Left cardiac atrium (tissue), 4 donors: ENCODE measurements at places on chromosomes 12 and 14. TPM values are rescaled to one million over a fixed set of nuclear protein-coding genes. Genes with fewer than 3 reads are reported as not detected.

The OR10G2 gene
- total RNA-seq = not detected

The ANKRD9 gene
- total RNA-seq = 97.0 TPM

The FAM222A gene
- total RNA-seq = 21.8 TPM

The BBOF1 gene
- total RNA-seq = 4.0 TPM

The TAS2R43 gene
- total RNA-seq = not detected

The RFX4 gene
- not detected for total RNA-seq

The PTPRR gene
- 0.86 TPM for total RNA-seq

The BIN2 gene
- 3.2 TPM for total RNA-seq

The CELA1 gene
- not detected for total RNA-seq

The MRPL42 gene
- 51.8 TPM for total RNA-seq

The B4GALNT1 gene
- 2.4 TPM for total RNA-seq

- no peak for DNase-seq
Measured at GRCh38 chr12:76153616-76154015, 69.1 kb upstream of the NAP1L1 start.

- no peak for DNase-seq
Measured at GRCh38 chr12:84924981-84925380, 12.4 kb upstream of the SLC6A15 start.

GRCh38 chr12:132677492-132677891, 9.7 kb downstream of the POLE start:
- DNase-seq = no peak

- DNase-seq = no peak
Measured at GRCh38 chr14:66405158-66405557, 81.0 kb upstream of the CCDC196 start.

- DNase-seq = no peak
Measured at GRCh38 chr12:45431126-45431525, 215.2 kb downstream of the ANO6 start.

DNA sequence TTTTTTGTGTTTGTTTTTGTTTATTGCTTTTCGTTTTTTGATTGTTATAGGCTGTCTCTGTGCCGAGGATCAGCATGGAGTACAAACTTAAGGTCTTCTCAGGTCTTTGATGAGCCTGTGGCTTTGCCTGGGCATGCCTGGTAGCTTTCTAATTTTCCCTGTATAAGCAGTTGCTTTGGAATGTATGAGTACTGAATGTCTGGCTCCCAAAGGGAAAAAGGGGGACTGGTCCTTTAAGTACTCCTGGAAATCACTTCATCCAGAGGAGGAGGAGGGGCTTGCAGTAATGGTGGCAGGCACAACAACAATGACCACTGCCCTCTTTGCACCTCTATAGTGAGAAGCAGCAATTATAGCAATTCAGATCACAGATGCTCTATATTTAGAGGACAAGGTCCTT, 67.6 kb upstream of the TTC7B start:
- no peak for DNase-seq

DNA sequence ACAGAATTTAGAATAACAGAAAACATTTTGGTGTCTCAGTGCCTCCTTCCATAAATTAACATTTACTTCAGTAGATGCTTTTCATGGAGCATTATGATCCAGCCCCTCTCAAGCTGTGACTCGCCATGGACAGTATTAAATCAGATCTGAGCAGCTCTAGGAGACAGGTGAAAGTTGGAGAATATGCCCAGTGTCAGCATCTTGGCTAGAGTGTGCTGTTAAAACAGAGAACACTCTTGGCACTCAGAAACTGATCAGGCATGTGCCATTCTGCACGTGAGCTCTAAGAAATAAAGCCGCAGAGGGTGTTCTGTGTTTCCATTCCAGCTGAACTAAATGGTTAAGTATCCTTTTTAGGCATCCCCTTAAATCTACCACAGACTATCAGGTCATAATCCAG, 68.0 kb downstream of the DIP2B start:
- no peak for DNase-seq

- no peak for DNase-seq
Measured at GRCh38 chr12:116707751-116708150, 30.1 kb downstream of the SPRING1 start.

GRCh38 chr12:69660164-69660863, 38.8 kb downstream of the BEST3 start:
- DNase-seq = no peak

DNA sequence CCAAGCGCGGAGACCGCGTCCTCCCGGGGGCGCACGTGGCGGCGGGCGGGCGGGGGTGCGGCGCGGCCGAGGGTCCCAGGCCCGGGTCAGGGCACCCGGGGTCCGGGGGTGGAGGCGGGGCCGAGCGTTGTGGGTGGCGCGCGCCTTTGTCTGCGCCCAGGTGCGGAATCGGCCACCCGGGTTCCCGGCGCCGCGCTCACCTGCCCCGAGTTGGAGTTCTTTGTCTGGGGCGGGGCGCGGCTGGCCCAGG, 50.1 kb downstream of the LRCOL1 start:
- DNase-seq = no peak

- DNase-seq = no peak
Measured at GRCh38 chr12:88756153-88756552, 175.9 kb upstream of the KITLG start.

- no peak for DNase-seq
Measured at GRCh38 chr12:43861840-43862150, 25.9 kb downstream of the TMEM117 start.

GRCh38 chr12:128336204-128337070, 69.5 kb downstream of the TMEM132C start:
- no peak for DNase-seq

DNA sequence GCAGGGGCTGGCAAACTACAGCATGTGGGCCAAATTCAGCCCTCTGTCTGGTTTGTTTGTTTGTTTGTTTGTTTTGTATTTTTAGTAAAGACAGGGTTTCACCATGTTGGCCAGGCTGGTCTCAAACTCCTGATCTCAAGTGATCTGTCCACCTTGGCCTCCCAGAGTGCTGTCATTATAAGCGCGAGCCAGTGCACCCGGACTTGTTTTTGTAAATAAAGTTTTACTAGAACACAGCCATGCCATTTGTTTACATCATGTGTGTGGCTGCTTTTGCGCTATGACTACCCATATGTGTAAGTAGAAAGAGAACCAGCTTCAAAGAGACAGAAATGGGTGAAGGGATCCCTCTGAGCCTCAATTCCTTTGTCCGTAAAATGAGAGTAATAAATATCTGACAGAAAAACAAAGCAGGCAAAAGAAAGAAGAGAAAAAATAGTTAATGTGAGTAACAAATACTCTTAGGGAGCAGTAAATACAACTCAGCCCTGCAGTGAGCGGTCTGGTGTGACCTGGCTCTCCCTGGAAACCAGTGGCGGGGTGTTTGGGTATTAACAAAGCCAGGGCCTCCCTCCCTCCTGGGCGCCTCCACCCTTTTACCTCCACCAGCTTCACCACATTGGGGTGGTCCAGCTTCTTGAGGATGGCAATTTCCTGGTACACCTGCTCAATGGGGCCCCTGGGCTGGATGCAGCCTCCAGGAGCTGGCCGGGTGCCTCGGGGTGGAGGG, 33.1 kb downstream of the CAMKK2 start:
- no peak for DNase-seq

GRCh38 chr12:101875162-101875561, 2.2 kb upstream of the DRAM1 start:
- no peak for DNase-seq

GRCh38 chr12:98456041-98456440, 59.3 kb upstream of the TMPO start:
- no peak for DNase-seq

DNA sequence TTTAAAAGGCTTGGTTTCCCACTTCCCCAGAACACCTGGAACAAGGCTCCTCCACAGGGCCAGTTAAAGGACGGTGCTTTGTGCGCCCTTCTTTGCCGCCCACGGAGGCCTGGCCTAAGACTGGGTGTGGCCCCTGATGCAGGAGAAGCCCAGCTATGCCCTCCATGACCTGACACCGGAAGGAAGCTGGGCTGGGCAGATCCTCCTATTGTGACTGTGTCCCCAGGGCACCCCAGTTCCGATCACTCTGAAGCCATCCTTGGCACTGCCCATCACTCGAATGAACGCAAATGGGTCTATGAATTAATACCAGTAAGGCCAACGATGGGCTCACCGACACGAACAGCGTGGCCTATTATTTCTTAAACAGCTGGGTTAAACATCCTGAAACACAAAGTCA, 42.6 kb downstream of the FBXO21 start:
- DNase-seq = no peak

DNA sequence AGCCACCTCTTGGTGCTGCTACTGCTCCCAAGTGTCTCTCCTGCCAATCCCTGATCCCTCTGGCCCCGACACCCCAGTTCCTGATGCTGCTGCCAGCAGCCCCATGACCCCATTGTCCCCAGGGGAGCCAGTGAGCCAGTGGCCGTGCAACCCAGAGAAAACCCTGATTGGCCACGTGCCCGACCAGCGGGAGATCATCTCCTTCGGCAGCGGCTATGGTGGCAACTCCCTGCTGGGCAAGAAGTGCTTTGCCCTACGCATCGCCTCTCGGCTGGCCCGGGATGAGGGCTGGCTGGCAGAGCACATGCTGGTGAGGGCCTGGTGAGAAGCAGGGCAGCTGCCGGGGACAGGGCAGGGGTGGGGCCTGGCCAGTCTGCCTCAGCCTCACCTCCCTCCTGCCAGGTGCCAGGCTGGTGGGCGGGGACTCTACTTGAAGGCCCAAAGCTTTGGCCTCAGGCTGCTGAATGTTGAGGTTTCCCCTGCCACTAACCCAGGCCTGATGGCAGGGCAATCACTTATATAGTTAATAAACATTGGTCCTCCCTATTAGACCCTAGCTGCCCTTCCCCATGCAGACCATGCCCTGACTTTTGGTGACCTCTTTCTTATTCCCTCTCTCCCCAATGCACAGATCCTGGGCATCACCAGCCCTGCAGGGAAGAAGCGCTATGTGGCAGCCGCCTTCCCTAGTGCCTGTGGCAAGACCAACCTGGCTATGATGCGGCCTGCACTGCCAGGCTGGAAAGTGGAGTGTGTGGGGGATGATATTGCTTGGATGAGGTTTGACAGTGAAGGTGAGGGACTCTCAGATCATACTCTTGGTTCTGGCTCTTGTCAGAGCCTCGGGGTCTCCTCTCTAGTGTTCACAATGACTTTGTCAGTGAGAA, 5.1 kb downstream of the PCK2 start:
- no peak for DNase-seq

DNA sequence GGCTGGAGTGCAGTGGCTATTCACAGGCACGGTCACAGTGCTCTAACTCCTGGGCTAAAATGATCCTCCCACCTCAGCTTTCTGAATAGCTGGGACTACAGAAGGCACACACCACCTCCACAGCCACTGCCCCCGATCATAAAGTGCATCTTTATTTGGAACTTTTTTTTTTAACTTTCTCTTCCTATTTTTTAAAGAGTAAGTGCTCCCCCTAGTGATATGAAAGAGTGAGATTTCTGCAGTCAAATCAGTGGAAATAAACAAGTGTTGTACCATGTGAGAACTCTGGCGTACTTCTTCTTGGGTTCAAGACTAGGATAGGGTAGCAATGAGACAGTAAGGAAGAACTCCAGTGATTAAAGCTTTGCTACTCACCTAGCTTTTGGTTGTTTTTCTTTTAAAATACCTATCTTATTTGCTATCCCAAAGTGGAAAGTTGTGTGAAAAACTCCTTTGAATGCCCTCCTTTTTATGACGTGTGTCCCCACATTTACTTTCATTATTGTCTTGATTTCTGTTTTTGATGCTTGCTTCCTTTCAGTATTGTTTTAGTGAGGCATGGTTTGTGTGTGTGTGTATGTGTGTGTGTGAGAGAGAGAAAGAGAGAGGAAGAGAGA, 6.6 kb downstream of the PPP4R4 start:
- no peak for DNase-seq

GRCh38 chr12:49567302-49567610, 686 bp downstream of the MCRS1 start:
- no peak for DNase-seq
